Head of caudate nucleus (tissue), 42 donors: ENCODE measurements at places on chromosomes 1 and 21.

GRCh38 chr1:165045902-165046301 lies 310.6 kb downstream of the LMX1A start:
- DNase-seq = no peak

DNA sequence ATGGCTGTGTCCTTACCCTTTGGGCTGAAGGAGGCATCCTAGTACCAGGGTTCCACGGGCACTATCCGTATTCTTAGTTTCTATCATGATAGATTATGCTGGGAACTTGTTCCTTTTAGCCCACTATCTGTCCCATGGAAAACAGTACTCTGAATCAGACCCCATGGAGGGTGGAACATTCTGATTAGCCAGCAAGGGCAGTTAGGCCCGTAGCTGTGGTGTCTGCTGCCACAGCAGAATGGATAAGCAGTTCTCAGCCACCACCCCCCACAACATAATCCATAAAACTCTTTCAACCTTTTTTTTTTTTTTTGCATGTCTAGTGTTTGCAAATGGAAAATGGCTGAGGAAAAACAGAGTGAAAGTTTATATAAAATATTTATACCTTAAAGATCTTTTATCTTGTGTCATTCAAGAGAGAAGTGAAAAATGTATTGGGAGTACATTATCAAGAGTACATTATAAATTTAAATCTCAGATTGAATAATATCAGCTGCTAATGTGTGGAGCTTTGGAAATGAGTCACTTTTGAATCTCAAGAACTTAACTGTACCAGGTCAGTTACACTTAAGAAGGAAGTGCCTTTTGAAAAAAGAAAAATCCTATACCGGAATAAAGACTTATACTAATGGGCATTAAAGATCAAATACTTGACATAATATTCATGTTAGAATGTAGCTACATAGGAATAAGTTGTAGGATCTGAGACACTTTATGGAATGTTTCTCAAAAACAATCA lies 80.3 kb downstream of the NFIA start:
- no peak for DNase-seq

DNA sequence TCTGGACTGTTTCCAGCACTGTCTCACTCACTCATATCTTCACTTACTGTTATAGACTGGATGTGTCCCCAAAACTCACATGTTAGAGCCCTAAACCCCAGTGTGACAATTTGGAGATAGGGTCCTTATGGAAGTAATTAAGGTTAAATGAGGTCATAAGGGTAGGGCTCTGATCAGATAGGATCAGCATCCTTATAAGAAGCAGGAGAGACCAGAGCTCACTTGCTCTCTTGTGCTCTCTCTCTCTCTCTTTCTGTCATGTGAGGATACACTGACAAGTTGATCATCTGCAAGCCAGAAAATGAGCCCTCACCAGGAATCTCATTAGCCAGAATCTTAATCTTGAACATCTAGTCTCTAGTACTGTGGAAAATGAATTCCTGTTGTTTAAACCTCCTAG lies 23.4 kb downstream of the TNR start:
- no peak for DNase-seq

DNA sequence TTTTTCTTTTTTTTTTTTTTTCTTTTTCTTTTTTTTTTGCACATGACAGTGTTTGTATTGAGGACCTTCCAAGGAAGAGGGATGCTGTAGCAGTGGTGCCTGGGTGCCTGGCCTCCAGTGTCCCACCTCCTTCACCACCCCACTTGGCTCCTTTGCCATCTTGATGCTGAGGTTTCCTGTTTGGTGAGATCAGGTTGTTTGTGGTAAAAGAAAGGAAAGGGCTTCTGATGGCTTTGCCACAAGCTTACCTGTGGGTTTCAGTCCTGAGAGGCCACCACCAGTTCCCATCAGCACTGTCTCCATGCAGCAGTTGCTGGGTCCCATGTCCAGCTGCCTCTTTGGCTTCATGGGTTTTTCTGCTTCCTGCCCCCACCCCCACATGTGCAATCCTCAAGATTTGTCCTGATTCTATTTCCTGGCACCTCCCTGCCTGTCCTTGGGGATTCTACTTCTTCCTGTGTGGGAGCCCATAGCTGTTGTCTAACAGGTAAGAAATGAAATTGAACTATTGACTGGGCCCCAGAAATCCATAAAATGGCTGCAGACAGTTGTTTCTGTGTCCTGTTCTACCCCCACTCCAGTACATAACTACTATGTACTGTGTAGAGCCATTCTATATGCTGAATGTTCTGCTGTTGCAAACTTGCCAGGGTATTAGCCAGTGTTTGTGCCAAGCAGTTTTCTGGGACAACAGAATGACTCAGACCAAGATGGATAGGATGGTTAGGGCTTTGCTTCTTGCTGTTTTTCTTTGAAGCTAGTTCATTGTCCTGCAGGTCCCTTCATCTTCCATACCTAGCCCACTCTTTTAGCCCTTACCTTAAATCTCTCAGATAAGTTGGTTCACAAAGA lies 4.2 kb upstream of the CCDC28B start:
- DNase-seq = no peak

- no peak for DNase-seq
Observed at GRCh38 chr1:196933531-196934189, 9.9 kb upstream of the CFHR2 start.

DNA sequence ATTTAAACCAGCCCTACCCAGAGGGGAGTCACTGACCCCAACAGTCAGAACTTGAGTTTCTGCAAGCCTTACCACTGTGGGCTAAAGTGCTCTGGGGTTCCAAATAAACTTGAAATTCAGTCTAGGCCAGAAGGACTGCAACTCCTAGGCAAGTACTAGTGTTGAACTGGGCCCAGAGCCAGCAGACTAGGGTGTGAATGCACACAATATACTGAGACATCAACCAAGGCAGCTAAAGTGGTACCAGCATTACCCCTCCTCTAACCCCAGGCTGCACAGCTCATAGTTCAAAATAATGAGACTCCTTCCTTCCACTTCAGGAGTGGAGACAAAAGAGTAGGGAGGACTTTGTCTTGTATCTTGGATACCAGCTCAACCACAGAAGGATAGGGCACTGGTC lies 18.9 kb upstream of the IL20 start:
- no peak for DNase-seq

- DNase-seq = no peak
Observed at GRCh38 chr21:33828083-33828482, 87.5 kb downstream of the ATP5PO start.

- no peak for DNase-seq
Observed at GRCh38 chr1:53543130-53543777, 84.1 kb downstream of the DMRTB1 start.

DNA sequence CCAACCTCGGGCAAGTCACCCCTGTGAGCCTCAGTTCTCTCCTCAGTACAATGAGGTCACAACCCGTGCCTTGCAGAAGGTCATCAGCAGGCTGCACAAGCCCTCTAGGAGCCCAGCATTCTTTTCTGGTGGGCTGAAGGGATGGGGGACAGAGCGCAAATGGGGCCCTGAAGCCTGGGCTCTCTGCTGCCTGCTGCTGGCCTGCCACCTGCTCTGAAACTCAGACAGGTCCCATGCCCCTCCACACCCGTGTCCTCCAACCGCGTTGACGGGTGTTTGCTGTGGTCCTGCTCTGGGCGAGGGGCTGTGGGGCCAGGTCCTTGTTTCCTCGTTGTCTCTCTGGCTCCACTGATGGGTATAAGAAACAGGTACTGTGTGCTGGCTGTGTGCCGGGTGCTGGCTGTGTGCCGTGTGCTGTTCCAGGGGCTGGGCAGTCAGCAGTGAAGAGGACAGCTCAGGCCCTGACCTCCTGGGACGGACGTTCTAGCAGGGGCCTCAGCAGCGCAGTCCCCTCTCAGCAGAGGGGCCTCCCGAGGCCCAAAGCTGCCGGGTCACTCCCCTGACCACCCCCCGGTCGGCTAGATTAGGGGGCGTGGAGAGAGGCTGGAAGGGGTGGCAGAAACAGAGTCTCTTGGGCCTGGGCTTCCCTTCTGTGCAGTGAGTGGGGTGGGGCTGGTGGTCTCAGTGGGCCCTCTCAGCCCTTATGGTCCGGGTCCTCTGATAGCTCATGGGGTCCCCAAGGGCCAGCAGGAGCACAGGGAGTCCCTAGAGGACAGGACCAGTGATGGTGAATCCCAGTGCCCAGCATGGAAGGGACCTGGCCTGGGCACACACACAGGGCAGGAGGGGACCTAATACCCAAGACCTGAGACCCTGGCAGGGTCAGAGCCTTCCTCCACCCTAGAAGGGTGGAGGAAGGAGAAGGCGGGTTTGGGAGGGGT lies 42.1 kb downstream of the DMRTB1 start:
- no peak for DNase-seq

- DNase-seq = no peak
Observed at GRCh38 chr1:164433141-164433817, 125.7 kb upstream of the PBX1 start.

DNA sequence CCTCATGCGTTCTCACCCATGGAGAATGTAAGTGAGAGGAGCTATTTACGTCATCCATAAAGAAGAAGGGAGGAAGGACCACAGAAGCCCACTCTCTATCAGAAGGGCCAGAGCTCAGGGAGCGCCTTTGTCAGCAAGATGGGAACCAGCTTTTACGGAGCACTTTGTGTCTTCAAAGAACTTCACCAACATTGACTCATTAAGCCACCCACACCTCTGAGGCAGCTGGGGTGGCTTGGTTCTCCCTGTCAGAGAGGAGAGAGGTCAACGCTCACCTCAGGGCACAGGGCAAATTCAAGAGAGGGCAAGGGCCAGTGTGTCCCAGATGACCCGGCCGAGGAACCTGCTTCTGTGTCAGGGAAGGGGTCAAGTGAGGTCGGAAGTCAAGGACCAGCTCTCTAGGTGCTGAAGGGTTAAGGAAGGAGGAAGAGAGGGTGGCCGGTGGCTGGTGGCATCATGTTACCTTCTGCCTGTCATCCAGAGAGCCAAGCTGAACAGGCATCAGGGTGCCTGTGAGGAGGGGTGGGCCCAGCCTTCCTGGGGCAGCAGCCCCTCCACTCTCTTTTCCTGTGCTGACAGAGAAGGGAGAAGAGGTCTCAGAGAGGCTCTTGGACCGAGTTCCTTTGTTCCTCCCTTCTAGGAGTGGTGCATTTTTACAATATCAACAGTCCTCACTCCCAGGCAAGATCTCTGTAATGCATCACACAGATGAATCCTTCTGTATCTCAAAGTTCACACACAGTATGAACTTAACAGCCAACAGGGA lies 109.0 kb downstream of the ETS2 start:
- DNase-seq = no peak

- DNase-seq = no peak
Observed at GRCh38 chr1:27940870-27941560, 6.2 kb downstream of the SMPDL3B start.

GRCh38 chr1:181044449-181044966 lies 10.7 kb downstream of the MR1 start:
- no peak for DNase-seq

GRCh38 chr1:59143811-59144210 lies 153.1 kb upstream of the FGGY start:
- DNase-seq = no peak

DNA sequence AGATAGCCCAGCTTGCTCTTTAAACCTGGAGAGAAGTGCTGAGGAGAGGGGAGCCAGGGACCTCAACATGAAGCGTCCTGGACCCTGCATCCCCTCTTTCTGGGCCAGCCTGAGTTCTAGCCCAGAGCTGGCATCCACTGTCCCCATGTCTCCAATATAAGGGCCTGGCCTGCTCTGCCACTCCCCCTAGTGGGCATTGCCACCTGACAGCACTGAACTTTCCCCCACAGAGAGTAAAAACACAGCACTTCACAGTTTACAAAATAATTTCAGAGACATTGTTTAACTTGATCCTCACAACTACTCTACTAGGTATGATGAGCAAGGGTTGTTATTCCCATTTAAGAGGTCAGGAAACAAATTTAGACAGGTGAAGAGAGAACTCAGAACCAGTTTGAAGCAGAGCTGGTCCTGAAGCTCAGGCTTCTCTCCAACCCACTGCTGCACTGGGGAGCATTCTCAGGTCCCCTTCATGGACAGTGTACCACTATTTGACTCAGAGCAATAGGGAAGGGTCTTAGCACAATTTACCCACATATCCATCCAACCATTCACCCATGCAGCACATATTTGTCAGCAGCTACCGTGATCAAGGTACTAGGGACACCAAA lies 151.2 kb downstream of the DMRTA2 start:
- peak; percentile 36 for DNase-seq

DNA sequence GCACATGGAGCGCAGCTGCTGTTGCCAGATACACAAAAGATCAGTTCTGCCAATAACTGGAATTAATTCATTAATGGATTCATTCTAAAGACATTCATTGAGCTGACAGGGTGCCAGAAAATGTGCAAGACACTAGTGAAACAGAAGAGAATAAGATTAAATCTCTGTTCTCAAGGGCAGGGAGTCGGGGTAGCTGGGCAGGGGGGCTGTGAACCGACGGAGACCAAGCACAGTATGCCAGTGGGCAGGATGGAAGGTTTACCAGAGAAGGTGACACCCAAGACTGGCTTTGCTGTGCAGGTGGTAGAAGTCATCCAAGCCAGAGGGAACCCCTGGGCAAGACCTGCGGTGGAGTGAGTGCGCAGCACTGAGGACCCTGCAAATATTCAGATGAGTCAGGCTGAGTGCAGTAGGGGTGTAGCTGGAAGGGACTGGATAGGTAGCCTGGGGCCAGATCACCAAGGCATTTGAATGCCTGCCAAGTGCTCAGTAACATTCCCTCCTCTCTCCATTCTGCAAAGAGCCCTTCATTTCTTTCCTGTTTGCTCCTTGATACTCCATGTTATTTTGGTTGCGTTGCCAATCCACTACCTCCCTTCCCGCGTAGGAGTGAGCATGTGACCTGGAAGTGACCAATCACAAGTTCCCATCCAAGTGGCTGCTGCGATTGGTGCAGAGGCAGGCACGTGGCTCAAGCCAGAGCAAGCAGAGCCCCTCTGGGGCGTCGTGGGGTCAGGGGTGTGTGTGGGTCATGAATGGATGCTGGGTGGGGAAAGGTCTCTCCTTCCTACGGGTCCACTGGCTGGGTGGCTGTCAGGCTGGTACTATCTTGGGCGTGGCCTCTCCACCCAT lies 413.1 kb downstream of the PTPRU start:
- DNase-seq = peak; percentile 44

- no peak for DNase-seq
Observed at GRCh38 chr1:74522148-74522547, 9.7 kb upstream of the LRRC53 start.

GRCh38 chr1:30879940-30880677 lies 28.4 kb downstream of the SDC3 start:
- DNase-seq = peak; percentile 72
